ENCODE measurements at places on chromosomes 3 and 15.

DNA sequence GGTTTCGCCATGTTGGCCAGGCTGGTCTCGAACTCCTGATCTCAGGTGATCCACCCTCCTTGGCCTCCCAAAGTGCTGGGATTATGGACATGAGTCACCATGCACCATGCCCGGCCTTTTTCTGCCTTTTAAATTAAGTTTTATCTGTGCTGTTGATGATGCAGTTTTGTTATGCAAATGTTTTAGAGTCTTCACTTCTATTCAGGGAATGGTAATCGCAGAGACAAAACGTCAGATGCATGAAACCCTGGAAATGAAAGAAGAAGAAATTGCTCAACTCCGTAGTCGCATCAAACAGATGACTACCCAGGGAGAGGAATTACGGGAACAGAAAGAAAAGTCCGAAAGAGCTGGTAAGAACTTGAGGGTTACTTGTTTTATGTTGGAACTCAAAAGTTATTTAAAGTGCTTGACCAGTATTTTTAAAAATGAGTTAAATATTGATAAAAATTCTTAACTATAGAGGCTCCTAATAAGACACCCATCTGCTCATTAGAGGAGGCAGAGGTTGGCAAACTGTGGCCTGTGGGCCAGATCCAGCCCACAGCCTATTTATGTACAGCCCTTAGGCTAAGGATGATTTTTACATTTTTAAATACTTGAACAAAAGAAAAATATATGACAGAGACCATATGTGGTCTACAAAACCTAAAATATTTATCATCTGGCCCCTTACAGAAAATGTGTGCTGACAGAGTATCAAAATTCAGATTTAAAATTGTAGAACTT lies 127.8 kb upstream of the LRRFIP2 start:
- no peak for DNase-seq

DNA sequence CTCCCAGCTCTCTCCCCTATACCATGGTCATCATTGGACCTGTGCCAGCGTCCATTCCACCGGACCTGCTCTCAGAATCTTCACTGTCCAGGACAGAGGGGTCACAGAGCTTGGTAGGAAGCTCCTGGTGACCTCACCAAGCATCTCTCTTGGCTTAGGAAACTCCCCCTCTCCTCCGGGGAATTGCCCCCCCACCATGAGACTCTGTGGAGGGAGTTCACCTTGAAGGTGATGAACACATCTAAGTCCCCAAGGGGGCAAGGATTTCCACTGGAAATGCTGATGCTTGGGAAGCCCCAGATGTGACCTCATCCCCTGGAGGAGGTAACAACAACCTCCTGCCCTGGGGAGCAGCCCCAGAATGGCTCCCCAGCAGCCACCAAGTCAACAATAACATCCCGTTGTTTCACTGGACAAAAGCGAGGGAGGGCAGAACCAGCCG lies 3.2 kb downstream of the SEMA7A start:
- DNase-seq = no peak

DNA sequence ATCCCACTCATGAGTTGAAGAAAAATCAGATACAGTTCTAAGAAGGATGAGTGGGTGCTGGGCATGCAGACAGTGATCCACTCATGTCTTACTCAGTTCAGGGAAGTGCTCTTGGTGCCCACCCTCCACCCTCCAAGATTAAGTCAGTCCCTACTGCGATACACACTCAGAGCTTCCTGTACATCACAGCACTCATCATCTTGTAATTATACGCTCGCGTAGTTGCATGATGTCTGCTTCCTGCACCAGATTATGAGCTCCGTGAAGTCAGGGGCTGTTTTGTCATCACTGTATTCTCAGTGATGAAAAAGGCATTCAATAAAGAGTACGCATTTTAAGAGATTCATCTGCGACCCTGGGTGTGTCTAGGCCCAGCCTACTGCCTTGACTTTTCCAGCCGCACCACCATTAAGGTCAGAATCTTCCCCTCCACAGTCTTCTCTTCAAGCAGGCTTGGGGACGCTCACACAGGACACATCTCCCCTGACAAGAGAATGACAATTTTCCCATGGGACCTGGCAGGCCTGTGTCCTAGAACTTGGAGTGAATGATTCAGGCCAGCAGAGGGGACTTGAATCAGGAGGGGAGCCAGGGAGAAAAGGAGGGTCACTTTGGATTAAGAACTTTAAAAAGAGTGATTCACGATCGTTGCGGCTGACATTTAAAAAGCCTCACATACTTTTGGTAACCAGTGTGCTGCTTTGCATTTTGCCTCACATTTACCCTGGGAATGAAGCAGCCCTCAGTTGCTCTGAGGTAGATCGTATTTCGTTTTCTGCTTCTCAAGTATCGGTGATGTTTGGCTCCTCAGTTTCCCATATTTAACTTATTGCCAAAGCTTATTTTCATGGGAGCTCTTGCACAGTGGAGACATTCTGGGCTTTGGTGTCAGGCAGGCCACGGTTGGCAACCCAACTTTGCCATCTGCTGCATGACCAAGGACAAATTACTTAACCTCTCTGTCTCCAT lies 7.9 kb upstream of the PDE8A start:
- DNase-seq = no peak

DNA sequence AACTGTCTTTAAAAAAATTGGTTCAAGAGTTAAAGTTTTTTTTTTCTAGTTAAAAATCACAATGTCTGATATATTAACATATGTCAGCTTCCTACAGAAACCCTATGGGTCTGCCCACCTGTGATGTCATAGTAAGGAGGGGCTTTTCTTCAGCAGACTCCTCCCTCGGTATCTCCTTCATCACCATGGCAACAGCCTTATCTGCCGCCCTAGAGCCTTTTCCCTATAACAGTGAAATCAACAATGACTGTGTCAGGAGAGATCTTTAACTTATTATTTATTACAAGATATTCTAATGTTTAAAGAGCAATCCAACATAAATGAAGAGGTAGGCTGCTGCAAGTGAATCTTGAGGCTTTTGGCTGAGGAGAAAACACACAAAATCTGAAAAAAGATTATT lies 138.7 kb downstream of the PEX5L start:
- DNase-seq = no peak
